ENCODE measurements at places on chromosomes 16 and 17. TPM values are rescaled to one million over a fixed set of nuclear protein-coding genes. Genes with fewer than 3 reads are reported as not detected.

DNA sequence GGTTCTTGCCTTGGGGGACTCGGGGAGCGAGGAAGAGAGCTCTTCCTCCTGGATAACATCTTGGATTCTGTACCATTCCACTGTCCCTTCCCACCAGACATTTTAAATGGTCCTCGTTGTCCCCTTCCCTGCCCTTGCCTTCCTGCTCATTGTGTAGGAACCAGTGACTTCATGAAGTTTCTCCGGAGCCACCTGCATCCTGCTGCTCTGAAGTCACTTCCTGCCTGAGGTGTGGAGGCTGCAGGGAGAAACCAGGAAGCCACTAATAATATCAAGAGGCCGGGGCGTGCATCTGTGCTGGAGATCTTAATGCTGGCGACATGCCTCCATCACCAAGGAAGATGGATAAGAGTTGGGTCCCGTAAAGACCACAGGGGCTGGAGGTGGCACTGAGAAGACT, 6.2 kb upstream of the SLC16A13 start:
- DNase-seq, result no peak

DNA sequence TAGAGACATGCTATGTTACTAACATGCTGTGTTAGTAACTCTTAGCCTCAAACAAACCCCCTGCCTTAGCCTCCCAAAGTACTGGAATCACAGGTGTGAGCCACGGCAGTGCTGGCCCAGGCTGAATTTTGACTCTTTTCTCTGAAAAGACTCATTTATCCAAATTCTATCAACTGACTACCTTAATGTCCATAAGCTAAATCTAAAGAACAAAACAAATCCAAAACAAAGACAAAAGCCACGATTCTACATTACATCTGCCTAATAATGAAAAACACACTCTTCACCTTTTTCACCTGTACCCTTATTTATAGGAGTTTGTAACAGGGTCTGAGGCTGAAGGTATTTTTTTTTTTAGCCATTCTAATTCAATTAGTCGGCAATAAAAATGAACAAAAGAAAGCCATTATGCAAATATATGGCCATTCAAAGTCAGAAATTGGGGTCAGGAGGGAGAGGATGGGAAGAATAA, 432.5 kb downstream of the RBFOX1 start:
- DNase-seq, result no peak

GRCh38 chr16:73021866-73022495, 25.9 kb downstream of the ZFHX3 start:
- no peak for DNase-seq

GRCh38 chr17:44004077-44004760, at the start of gene NAGS:
NAGS (plus strand) TSS chr17:44004622; CDS start chr17:44004664, 42 bp downstream.
- DNase-seq, result no peak

- DNase-seq, result peak; percentile 27
Measured at GRCh38 chr16:50613281-50613963, 65.2 kb downstream of the NKD1 start.

GRCh38 chr16:55154262-55154661, 169.7 kb upstream of the IRX6 start:
- no peak for DNase-seq

DNA sequence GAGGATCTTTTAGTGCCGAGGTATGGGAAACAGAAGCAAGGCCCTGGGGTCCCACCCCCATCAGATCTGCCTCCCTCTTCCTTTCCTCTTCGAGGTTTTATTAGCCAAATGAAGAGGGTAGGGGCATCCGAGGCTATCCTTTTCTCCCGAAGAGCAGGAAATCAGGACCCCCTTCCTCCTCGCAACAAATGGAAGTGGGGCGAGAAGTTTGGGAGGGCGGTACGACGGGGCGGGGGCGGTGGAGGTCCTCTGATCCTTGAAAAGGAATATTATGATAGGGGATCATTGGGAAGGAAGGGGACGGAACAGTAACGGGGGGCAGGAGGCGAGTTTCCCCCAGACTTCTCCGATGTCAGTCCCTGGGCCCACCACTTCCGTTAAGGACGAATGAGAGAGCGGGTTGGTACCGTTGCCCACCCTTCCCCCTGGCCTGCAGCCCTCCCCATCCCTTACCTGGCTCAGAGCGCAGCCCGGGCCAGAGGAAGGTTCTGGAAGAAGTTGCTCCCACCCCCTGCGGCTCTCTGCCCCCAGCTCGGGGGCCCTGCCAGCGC, 309 bp downstream of the FOXJ1 start:
- DNase-seq, result no peak

GRCh38 chr16:79949417-79949816, 348.9 kb upstream of the MAF start:
- no peak for DNase-seq

GRCh38 chr16:49659356-49659755, 196.6 kb downstream of the ZNF423 start:
- no peak for DNase-seq

GRCh38 chr17:78490673-78491072, 86.5 kb downstream of the DNAH17 start:
- no peak for DNase-seq

DNAI2 gene
- total RNA-seq, result not detected

COL1A1 gene
- total RNA-seq, result 2,749 TPM

STH gene
- total RNA-seq, result not detected

Data from fibroblast of villous mesenchyme (primary cell).